RWPE2 (cell line): ENCODE measurements at places on chromosomes 12 and 14.

DNA sequence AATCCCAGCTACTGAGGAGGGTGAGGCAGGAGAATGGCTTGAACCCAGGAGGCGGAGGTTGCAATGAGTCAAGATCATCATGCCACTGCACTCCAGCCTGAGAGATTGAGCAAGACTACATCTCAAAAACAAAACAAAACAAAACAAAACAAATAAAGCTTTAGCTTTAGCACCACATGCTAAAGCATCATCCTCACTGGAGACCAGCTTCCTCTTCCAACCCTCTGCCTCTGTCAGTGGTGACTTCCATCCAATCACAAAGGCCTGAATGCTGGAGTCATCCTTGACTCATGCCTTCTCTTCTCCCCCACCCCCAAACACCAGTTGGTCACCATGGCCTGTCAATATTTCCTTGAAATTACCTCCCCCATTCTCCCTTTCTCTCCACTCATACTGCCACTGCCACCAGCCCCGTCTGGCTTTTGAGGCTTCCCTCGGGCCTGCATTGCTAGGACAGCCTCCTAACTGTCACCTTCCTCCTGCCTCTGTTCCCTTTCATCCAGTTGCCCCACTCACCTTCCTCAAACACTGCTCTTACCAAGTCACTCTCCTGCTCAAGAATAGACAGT, 1.4 kb downstream of the ZNF385A start:
- no peak for DNase-seq

DNA sequence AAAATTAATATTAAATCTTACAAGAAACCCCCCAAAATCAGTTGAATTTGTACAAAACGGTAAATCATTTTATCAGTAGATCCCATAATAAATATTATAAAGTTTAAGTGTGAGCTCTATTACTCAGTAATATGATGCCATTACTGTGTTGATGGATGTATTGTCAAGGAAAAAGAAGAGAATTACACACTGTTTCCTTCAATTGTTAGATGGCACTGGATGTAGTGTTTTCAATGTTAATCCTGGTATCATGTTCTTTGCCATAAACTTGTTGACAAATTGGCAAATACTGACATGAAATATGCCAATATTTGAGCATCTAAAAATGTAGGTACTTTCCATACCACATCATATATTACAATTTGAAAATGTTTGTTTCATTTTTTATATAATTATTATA, 101.6 kb downstream of the NTS start:
- no peak for DNase-seq

- DNase-seq: no peak
Measured at GRCh38 chr12:76026643-76027063, 4.9 kb downstream of the PHLDA1 start.

GRCh38 chr14:83706231-83706954, 1823.6 kb upstream of the FLRT2 start:
- DNase-seq: no peak

- DNase-seq: no peak
Measured at GRCh38 chr14:93709249-93709648, 79.0 kb downstream of the PRIMA1 start.

DNA sequence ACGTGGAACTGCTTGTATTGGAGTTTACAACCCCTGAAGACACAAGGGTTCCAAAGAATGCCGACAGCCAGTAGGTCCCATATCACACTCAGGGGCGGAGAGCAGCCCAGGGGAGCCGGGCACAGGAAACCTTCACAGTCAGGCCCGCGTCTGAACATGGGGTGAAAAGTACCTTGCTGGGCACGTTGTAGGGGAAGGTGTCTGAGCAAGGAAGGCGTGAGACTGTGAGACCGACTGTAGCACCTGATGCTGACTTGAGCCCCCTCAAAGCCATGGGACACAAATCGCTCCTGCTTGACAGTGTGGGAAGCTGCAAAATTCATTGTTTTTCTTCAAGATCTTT, 14.7 kb downstream of the RIMBP2 start:
- DNase-seq: no peak

DNA sequence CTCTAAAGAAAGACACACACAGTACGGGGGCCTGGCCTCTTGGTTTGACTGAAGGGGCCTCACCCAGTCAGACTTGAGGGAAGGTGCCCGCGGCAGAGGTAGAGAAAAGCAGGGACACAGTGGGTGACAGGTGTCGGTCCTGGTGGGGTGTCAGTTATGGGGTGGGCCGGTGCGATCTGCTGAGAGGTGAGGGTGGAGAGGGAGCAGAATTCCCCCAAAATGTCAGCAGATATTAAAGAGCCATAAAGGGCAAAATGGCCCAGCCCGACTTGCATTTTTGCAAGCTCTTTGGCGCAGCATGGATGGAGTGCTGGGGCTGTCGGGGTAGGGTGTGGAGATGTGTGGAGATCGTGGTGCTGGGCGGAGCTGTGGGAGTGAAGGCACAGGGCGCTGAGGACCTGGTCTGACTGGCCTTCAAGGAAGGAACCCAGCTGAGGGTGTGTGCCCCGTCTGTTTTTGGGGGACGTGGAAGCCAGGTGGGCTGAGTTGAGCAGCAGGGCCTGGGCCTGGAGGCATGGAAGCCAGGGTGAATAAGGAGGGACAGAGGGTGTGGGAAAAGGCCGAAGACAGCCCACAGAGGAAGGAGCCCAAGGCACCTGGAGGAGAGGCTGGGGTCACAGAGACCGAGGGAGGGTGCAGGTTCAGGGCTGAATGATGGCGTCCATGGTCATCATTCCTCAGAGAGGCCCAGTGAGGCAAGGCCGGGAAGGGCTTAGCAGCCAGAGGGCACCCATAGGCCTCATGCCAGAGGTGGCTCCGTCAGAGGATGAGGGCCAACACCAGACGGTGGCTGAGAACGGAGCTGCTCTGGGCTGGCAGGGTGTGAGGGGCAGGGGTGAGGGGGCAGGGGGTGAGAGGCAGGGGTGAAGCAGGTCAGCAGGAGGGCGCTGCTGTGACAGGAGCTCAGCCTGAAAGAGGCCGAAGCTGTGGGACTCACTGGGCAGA, 48.2 kb upstream of the DYNC1H1 start:
- no peak for DNase-seq
